CD4-positive, alpha-beta T cell treated with Interleukin-12 subunit alpha and Interleukin-12 subunit beta, for 1 hour (primary cell): ENCODE measurements at places on chromosomes 2 and 18.
A peak's percentile ranks its signal among the peaks of the same experiment; 100 is the strongest.

GRCh38 chr2:109383505-109384307 lies 230.1 kb downstream of the SEPTIN10 start:
- no peak for DNase-seq

- peak; percentile 88 for DNase-seq
Observed at GRCh38 chr18:63161761-63162195, 157.8 kb downstream of the BCL2 start.

- no peak for DNase-seq
Observed at GRCh38 chr2:168530982-168531622, 75.0 kb downstream of the CERS6 start.

- no peak for DNase-seq
Observed at GRCh38 chr2:182368996-182369395, 57.8 kb downstream of the PDE1A start.

- DNase-seq: no peak
Observed at GRCh38 chr2:219631904-219632759, 4.7 kb downstream of the SLC4A3 start.

DNA sequence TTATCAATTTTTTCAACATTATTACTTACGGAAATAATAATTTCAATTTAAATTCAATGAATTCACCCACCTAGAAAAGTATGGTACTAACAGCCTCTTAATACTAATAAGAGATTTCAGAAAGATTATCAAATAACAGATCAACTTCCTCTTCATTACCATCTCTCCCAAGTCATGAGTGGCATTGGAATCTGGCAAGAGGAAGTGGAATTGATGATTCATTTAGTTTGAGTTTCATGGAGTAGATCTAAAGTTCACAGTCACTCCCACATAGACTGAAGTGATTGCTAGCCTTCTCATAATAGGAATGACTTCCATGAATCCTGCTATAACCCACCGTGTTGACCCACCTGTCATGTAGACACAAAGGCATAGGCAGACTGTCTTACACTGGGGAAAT lies 77.7 kb upstream of the WDR75 start:
- DNase-seq: no peak

GRCh38 chr2:160632084-160632975 lies 138.7 kb upstream of the RBMS1 start:
- no peak for DNase-seq

DNA sequence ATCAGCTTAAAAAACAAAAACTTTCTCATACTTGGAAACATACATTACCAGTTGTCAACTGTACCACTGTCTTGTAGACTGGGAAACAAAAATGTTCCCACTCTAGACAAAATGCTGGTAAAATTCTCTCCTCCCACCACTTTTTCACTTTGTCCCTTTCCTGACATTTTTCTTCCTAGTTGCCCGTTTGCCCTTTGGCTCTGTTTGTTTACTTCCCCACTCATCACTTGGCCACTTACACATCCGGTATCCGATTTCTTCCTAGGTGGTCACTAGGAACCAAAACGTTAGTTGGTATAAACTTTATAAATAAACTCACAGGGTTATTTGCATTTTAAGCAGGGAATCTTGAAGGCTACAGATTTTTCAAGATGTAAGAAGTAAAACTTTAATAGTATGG lies 84.9 kb downstream of the METTL4 start:
- no peak for DNase-seq

GRCh38 chr2:217360781-217361482 lies 501.1 kb upstream of the TNP1 start:
- DNase-seq: no peak

DNA sequence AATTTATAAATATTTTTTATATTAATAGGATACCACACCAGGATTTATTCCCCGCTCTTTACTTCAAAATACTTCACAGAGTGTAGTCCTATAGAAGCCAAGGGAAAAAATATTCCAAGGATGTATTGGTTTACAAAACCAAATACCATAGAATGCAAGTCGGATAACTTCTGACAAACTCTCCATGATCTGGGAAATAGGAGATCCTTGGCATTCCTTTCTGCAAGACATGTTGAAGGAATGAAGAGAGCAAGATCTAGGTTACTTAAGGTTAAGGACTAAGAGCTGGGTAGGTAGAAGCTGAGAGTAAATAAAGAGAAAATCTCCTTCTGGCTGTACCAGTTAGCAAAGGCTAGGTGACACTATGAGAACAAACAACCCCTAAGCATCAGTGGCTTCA lies 141.2 kb downstream of the LRATD1 start:
- no peak for DNase-seq

DNA sequence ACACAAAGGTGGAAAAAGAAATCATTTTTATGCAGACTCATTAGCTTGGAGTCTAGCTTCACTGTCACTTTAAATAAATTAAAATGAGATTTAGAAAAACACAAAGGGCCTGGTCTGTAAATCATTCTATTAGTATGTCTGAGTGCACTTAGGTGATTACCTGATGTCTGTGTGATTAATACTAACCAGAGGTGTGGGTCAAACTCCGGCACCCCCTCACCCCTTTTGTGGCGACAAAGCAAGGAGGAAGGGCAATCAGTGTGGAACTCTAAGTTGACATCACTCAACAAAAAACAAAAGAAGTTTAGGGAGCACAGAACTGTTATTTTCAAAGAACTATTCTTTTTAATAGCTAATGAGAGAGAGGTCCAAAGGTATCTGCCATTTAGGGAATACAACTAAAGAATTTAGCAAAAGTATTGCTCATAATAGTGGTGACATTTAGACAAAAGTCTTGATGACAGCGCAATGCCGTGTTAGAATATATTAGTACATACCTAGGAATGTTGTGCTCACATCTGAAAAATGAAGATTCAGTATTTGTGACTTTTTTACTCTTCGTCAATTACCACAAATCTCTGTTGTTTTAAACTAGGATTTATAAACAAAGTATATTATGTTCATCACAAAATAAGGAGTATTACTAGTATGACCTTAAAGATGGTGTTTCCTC lies 66.3 kb downstream of the ZEB2 start:
- DNase-seq: no peak

DNA sequence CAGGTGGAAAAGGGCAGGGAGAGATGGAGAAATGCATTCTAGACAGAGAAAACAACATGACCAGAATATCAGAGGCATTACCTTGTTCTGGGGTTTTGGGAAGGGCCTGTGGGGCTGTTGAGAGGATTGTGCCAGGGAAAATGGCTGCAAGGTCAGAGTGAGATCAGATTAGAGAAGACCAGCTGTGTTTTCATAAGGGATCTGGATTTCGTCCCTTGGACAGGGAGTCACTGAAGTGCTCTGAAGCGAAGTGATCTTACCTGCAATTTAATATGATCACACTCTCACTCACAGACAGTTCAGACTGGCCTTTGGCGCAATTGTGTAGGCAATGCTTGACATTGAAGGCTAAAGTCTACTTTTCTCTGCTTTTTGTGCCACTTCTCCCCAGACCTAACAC lies 20.3 kb upstream of the REG3G start:
- DNase-seq: no peak

DNA sequence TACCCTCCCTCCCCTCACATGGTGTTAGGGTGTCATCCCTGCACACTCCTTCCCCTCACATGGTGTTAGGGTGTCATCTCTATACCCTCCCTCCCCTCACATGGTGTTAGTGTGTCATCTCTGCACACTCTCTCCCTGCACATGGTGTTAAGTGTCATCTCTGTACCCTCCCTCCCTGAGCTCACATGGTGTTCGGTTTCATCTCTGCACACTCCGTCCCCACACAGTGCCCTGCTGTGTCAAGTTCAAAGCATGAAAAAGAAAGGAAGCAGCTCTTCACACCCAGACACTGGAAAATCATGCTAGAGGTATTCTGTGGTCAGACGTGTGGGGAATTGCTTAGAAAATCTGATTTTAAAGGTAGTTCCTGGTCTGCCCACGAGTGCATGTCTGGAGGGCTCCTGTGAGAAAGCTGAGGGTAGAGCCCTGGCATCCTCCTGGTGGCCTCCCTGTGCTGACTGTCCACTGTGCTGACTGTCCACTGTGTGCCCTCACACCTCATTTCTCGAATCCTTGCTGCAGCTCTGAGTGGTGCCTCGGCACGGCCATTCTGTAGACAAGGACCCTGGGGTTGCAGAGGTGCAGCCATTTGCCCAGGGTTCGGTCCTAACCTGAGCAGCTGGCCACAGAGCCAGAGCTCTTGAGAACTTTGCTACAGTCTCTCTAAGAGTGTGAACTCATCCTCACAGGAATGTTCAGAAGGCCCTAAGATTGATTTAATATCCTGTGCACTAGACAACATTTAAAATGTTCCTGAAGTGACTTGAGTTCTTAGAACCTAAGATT lies 69.1 kb upstream of the NFATC1 start:
- DNase-seq: no peak

GRCh38 chr2:233841183-233841582 lies 13.2 kb downstream of the HJURP start:
- DNase-seq: no peak

DNA sequence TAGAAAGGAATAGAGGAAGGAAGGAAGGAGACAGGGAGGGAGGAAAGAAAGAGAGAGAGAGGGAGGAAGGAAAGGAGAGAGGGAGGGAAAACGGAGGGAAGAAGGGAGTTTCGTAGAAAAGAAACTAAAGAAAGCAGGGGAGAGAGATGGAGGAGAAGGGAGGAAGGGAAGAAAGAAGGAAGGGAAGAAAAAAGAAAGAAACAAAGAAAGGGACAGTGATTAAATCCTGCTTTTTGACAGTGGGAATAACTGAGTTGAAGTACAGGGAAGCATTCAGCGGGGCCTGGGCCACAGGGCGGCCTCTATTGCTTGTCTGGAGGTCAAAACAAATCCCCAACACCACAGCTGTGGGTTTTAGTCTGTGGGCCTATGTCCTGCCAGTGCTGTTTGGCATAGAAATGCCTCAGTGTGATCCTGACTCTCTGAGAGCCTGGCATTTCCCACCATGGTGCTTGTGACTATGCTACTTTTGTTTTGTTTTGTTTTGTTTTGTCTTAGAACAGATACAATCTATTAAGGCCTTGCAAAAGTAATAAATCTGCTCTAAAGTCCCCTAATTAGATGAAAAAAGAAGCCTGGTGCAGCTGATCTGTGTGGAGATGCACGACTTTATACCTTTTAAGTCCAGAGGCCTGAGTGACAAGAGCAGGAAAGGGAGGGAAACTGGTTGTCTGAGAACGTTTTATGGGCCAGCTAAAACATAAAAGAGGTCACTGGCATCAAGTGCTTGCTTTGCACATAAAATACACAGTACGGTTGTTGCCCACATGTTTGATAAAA lies 40.0 kb downstream of the IL1RL2 start:
- DNase-seq: no peak

GRCh38 chr2:6866275-6866671 lies 566 bp upstream of the CMPK2 start:
- DNase-seq: peak; percentile 40

- no peak for DNase-seq
Observed at GRCh38 chr2:158131919-158132566, 30.4 kb downstream of the UPP2 start.

DNA sequence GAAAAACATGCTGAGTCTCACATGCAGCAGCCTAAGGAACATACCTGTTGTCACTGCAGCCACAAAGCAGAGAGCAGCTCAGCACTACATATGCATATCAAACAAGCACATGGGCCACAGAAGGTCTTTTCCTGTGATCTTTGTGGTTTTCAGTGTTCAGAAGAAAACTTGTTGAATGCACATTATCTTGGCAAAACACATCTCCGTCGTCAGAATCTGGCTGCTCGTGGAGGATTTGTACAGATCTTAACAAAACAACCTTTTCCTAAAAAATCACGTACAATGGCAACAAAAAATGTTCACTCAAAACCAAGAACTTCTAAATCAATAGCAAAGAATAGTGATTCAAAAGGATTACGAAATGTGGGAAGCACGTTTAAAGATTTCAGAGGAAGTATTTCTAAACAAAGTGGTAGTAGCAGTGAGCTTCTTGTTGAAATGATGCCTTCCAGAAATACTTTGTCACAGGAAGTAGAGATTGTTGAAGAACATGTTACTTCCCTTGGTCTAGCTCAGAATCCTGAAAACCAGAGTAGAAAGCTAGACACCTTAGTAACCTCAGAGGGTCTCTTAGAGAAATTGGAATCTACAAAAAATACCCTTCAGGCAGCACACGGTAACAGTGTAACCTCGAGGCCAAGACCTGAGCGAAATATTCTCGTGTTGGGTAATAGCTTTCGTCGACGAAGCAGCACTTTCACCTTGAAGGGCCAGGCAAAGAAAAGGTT lies 34.1 kb downstream of the ZNF407 start:
- DNase-seq: peak; percentile 23

- no peak for DNase-seq
Observed at GRCh38 chr2:134685967-134686366, 32.8 kb downstream of the TMEM163 start.

DNA sequence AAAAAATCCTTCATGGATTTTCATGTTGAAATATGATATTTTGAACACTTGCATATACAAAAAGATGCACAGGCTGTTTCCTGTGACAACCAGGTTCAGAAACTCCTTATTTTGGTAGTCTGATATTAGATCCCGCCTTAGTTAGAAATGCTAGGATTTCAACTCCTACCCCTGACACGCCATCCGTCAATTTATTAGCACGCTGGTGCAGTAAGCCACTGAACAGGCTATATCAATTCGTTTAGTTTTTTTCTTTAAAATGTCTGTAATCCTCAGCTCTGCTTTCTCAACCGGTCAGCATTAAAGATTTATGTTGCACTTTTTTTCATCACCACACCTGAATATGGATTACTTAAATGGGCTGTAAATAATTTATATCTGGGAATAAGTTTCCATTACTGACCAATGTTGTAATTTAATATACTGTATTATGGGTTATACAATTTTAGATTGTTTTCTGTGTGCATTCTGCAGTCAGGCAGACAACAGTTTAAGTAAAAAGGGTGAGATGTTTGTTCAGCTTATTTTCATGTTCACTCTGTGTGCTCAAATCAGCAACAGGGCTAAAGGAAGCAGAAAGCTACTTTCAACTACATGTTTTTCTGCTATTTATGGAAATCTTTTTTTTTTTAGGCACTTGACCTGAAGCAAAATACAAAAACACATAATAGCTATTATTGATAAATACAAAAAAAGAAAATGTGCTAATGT lies 227.7 kb downstream of the ARHGAP15 start:
- DNase-seq: no peak

GRCh38 chr2:817336-818015 lies 133.2 kb upstream of the SNTG2 start:
- DNase-seq: no peak

- no peak for DNase-seq
Observed at GRCh38 chr2:144376926-144377325, 143.0 kb downstream of the ZEB2 start.

DNA sequence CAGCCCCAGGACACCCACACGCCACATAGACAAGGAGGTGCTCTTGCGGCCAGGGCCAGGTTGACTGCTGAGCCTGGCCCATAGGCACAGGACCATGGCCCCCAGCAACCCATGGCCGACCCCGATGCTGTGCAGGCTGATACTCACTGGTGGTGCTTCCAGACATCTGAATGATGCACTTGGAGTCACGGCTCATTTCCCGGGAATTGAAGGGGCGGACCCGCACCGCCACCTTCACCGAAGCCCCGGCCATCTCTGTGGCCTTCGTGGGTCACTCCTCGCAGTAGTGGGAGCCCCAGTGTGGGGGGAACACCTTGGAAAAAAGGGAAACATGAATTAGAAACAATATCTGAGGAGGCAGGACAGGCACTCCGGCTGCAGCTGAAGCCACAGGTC lies 22.5 kb downstream of the KIF1A start:
- DNase-seq: no peak
